ENCODE measurements at places on chromosomes 12 and 14.

DNA sequence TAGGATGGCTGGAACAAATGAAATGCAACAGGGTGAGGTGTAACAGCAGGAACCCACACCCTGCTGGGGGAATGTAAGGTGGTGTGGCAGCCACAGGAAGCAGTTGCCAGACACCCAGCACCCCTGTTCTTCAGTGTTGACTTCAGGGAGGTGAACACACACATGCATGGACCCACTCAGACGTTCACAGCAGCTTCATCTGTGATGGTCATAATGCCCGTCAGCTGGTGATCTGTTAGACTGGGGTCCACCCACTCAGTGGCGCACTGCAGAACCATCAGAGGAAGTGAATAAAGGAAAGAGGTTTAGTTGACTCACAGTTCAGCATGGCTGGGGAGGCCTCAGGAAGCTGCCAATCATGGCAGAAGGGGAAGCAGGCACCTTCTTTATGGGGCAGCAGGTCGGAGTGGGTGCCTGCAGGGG is 22.7 kb upstream of the TEX22 start:
- peak; percentile 70 for DNase-seq

- DNase-seq: no peak
Observed at GRCh38 chr12:32482226-32482625, 82.9 kb downstream of the FGD4 start.

DNA sequence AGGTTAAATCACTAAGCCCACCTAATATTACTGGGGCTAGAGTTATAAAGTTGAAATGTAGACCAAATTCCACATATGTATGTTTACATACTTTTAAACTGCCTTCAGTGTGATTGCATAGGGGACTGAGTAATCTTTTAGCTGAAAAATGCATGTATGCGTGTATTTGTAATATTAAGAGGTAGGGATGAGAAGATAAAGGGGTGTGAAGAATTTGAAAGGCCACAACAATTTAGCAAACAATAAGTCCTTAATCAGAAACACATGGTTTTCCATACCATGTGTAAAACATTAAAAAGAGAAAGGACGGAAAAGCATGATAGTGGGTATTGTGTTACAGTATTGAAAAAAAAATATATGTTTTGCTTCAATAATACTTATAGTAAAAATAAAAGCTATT is 919.9 kb upstream of the FLRT2 start:
- DNase-seq: no peak

- no peak for DNase-seq
Observed at GRCh38 chr12:124599074-124599999, 31.9 kb upstream of the NCOR2 start.

- no peak for DNase-seq
Observed at GRCh38 chr12:53265783-53266182, 2.3 kb upstream of the ESPL1 start.

GRCh38 chr14:79162833-79163232 is 992.7 kb downstream of the NRXN3 start:
- DNase-seq: no peak

DNA sequence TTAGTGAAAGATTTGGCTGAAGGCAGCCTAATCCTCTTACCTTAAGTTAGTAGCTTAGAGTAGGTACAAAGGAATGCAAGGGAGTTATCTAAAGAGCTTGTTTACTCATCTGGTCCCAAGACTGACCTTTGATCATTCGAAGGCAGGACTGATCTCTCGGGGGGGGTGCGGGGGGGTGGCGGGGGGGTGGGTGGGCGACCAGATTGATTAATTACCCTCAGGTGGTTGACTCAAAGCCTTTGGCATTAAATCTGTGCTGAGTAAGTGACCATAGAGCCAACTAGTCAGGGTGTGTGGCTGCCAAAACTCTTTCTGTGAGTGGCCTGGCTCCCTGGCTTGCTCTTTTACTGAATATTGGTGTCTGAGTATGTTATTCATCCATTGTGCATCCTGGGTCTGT is 731.9 kb upstream of the FBXO33 start:
- DNase-seq: no peak

- DNase-seq: no peak
Observed at GRCh38 chr12:71556875-71557274, 106.8 kb downstream of the ZFC3H1 start.

GRCh38 chr12:104557488-104558195 is 100.9 kb downstream of the CHST11 start:
- DNase-seq: no peak

GRCh38 chr14:104557086-104557485 is 22.5 kb upstream of the C14orf180 start:
- DNase-seq: no peak

DNA sequence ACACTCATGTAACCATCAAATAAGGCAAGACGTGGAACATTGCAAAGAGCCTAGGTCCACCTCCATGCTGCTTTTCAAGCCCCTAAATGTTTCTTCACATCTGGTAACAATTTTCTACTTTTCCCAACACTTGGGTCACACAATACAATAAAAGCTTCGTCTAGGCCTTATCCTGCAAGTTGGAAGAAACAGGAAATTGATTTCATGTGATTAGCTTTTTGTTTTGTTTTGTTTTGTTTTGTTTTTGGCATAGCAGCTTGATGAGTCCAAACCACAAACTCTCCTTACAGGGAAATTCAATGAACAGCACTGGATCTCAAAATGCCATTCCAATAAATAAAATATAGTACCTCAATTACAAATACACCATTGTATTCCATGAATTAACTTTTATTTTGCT is 19.3 kb downstream of the TAS2R50 start:
- DNase-seq: no peak

- peak; percentile 70 for DNase-seq
Observed at GRCh38 chr12:12715459-12716150, 1.6 kb upstream of the CDKN1B start.
